ENCODE measurements at places on chromosomes 7 and 10. TPM values are rescaled to one million over a fixed set of nuclear protein-coding genes. Genes with fewer than 3 reads are reported as not detected.

GRCh38 chr10:59448616-59449015 lies 86.3 kb upstream of the FAM13C start:
- DNase-seq, result no peak

DNA sequence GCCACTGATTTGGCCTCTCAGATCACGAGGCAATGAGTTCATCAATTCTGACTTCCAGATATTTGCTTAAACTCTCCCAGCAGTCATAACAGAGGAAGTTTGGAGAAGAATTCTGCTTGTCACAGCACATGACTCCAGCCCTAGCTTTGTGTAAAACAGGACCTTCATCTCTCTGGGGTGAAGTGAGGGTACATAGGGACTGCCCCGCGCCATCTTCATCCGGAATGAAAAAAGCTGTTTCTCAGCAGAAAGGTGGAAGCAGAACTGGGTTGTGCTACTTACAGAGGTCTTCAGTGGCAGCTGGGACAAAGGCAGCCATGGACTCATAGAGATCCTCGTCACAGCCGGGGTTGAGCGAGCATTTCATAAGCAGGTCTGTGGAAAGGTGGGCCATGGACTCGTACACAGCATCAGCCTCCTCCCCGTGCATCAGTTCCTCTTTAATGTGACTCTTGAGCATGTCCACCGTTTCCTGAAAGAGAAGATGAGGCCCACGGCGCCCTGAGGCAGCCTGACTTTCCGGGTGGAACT lies 58.4 kb upstream of the TM9SF3 start:
- no peak for DNase-seq

DNA sequence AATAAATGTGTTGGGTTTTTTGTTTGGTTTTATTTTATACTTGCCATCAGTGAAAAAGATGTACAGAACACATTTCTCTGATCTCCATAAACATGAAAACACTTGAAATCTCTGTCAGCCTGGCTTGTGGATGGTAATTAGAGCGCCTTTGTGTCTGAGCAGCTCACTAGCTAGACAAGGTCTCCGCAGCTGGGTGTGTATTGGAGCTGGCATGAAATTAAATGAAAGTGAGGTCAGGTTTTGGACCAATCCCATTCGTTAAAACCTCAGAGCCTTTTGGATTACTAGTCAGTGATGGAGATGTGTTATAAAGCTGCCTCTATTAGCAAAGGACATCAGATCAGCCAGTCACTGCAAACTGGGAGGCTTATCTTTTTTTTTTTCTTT lies 2.7 kb downstream of the FRAT1 start:
- DNase-seq, result no peak

DNA sequence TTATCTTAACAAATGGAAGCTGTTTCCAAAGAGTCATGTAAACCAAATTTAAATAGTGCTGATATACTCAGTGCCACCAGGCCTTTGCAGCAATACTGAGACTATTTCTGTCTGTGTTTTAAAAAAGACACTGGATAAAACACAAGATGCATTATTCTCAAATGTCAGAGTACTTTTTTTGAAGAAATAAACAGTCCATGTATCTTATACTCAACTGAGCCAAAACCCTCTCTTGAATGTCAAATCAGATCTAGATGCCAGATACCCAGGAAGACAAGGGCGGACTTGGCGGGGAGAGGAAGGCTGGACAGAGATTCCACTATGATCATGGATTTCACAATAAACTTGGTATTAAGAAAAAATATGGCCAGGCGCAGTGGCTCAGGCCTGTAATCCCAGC lies 127.6 kb downstream of the COBL start:
- DNase-seq, result no peak

Gene PDCD11
- 50.9 TPM for total RNA-seq

Gene ADCYAP1R1
- total RNA-seq, result not detected
